ENCODE measurements at places on chromosomes 1 and 21. TPM values are rescaled to one million over a fixed set of nuclear protein-coding genes. Genes with fewer than 3 reads are reported as not detected.

Gene SDC3
- total RNA-seq: 0.33 TPM

Gene SPRR2E
- not detected for total RNA-seq

Gene AMY1C
- total RNA-seq: not detected

Gene DCST2
- not detected for total RNA-seq

Gene MFAP2
- not detected for total RNA-seq

Gene ENTREP3
- total RNA-seq: 45.1 TPM

Gene OR2T33
- not detected for total RNA-seq

Gene GIPC2
- total RNA-seq: not detected

Gene BRDT
- total RNA-seq: not detected

Gene HEYL
- total RNA-seq: not detected

Gene LAD1
- not detected for total RNA-seq

Gene SERPINC1
- total RNA-seq: not detected

Gene FALEC
- not detected for total RNA-seq

Gene TPTE
- not detected for total RNA-seq

Gene SLFNL1
- total RNA-seq: 0.14 TPM

Gene PIK3CD
- 233 TPM for total RNA-seq

Gene HUNK
- 0.33 TPM for total RNA-seq

Gene TRAF3IP3
- 392 TPM for total RNA-seq

Gene CD2
- 501 TPM for total RNA-seq

Gene BPNT1
- total RNA-seq: 24.9 TPM

Gene CRYBG2
- total RNA-seq: 1.1 TPM

Gene SMIM1
- total RNA-seq: 0.66 TPM

Gene FCAMR
- not detected for total RNA-seq

Gene SNAPIN
- total RNA-seq: 31.6 TPM

Gene RBM11
- total RNA-seq: 1.4 TPM

Gene BSND
- not detected for total RNA-seq

Gene SEC16B
- not detected for total RNA-seq

Gene MAEL
- total RNA-seq: not detected

Gene LRRC38
- not detected for total RNA-seq

Gene LAPTM5
- total RNA-seq: 178 TPM

Gene PSRC1
- total RNA-seq: 4.5 TPM

Gene NR1I3
- not detected for total RNA-seq

Gene CFHR4
- not detected for total RNA-seq

Gene PPIH
- total RNA-seq: 88.4 TPM

Gene KIF2C
- 82.7 TPM for total RNA-seq

Gene DNAJC6
- total RNA-seq: 4.0 TPM

Gene POU3F1
- total RNA-seq: 1.4 TPM

Gene LAMC2
- 0.07 TPM for total RNA-seq

Gene USF1
- total RNA-seq: 46.5 TPM

Gene LAMTOR5
- 170 TPM for total RNA-seq

Gene FDPS
- 321 TPM for total RNA-seq

Gene SGIP1
- total RNA-seq: not detected

Gene KRTAP19-6
- total RNA-seq: not detected

Gene KCND3
- not detected for total RNA-seq

Gene AQP10
- total RNA-seq: not detected

Gene NSUN4
- total RNA-seq: 40.4 TPM

Gene MACF1
- 203 TPM for total RNA-seq

Gene TMEM200B
- total RNA-seq: 0.72 TPM

Gene HPDL
- 39.8 TPM for total RNA-seq

Gene OR2T29
- not detected for total RNA-seq

Gene NR5A2
- total RNA-seq: not detected

Gene MRPS14
- total RNA-seq: 28.9 TPM

Gene CHRM3
- not detected for total RNA-seq

Gene KDF1
- total RNA-seq: not detected

Measured in activated CD4-positive, alpha-beta T cell treated with anti-CD3 and anti-CD28 coated beads, Interleukin-2, amount 10 ng/mL, durations not matched to agents 24 days and 14 days (primary cell).